Chondrocyte (in vitro differentiated cells): ENCODE measurements at places on chromosomes 1 and 21. TPM values are rescaled to one million over a fixed set of nuclear protein-coding genes. Genes with fewer than 3 reads are reported as not detected.

Gene FNDC5
- 2.6 to 4.6 TPM (median 4.0 TPM) in 3 replicates for total RNA-seq

Gene SLC1A7
- not detected in 3 replicates for total RNA-seq

Gene TMEM53
- total RNA-seq = 5.2 to 7.2 TPM (median 5.8 TPM) in 3 replicates

Gene FLG2
- not detected in 3 replicates for total RNA-seq

- DNase-seq = peak; percentile 90
Measured at GRCh38 chr1:228350831-228351781, 55.5 kb downstream of the TRIM11 start.

DNA sequence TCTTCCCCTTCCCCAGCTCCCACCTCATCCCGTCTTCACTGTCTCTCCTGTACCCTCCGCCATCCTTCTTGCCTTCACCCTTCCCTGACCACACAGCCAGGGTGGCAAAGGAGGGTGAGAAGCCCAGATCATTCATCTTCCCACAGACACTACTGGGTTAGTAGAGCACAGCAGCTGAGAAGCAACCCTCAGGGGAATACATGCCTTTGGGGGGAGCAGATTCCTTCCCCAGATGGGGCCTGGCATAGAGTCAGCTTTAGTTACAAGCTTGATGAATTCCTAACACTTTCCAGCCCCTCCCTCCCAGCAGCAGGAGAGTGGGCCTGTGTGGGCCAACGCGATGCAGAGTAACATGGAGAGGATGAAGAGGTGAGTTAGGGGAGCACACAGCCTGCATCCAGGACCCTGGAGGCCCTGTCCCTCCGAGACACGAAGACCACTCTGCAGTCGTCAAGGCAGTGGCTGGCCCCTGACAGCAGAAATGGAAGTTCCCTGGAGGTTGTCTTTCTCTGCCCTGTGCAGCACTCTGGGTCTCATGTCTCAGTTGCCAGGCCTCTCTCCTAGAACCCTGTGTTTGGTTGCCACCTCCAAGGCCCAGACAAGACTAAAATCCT lies 8.8 kb upstream of the BTG2 start:
- DNase-seq = no peak

- DNase-seq = no peak
Measured at GRCh38 chr1:87706203-87706602, 377.5 kb downstream of the LMO4 start.

GRCh38 chr21:19261731-19262376 lies 858.3 kb upstream of the TMPRSS15 start:
- DNase-seq = no peak

- DNase-seq = no peak
Measured at GRCh38 chr1:77834771-77835334, 53.6 kb upstream of the NEXN start.

DNA sequence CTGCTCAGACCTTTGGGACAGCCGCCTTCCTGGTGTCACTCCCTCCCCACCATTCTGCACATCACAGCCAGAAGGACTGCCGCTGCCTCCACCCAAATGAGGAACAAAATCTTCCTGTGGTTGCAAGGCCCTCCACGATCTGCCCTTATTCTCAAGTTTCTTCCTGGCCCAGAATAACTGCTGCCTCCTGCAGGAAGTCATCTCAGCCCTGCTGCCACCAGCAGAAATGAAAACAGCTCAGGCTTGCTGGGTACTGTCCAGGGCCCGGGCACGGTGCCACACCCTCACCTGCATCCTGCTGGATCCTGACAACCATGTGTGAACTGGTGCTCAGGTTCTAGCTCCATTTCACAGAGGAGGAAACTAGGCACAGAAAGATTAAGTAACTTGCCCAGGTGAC lies 2.8 kb downstream of the CLDN19 start:
- DNase-seq = no peak

GRCh38 chr21:37546949-37547614 lies 180.5 kb downstream of the DYRK1A start:
- DNase-seq = no peak

DNA sequence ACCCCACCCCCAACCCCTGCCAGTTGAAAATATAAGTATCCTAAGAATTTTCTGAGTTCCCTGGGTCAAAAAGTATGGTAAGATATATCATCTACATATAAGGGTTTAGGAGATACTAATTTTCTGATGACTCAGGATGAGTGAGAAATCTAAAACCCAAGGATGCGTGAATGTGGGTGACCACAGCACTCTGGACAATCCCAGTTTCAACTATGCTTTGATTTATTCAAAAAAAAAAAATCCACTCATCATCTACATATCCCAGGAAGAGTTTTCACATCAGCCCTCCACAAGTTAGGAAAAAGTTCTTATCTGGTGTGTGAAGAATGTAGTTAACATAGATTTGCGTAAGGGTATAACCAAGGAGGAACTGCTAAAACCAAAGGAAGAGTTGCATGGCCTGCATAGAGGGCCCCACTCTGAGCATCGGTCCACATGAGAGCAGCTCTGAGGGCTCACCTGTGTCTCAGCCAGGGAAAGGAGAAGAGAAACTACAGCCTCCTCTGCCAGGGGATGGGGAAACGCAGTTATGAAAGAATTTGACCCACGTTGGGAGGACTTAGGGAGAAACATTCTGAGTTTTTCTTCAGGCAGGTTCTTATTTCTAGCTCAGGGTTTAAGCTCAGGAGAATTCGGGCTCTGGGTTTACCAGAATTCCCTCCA lies 18.8 kb downstream of the LAMB3 start:
- DNase-seq = no peak

DNA sequence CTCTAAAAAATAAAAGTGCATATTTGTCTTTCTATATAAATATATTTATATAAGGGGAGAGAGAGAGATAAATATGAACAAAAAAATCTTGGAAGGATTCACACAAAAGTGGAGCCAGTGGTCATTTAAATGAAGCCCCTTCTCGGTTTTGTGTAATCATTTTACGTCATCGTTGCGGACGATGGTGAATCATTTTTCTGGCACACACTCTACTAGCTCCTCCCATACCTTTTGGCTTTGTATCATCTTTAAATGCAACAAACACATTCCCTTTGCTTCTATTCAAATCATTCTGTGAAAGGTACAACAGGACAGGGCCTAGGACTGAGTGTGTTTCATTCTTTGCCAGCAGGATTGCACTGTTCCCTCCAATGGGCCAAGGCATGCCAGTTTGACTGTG lies 186.8 kb downstream of the TGFB2 start:
- no peak for DNase-seq

- DNase-seq = no peak
Measured at GRCh38 chr1:2049718-2050431, at the start of gene PRKCZ. TSS of gene PRKCZ (plus strand) at chr1:2050411. CDS start at chr1:2050631, 220 bp downstream.

- no peak for DNase-seq
Measured at GRCh38 chr1:3762151-3762872, 10.1 kb downstream of the CCDC27 start.

- no peak for DNase-seq
Measured at GRCh38 chr1:116492358-116492811, 78.4 kb downstream of the CD58 start.

DNA sequence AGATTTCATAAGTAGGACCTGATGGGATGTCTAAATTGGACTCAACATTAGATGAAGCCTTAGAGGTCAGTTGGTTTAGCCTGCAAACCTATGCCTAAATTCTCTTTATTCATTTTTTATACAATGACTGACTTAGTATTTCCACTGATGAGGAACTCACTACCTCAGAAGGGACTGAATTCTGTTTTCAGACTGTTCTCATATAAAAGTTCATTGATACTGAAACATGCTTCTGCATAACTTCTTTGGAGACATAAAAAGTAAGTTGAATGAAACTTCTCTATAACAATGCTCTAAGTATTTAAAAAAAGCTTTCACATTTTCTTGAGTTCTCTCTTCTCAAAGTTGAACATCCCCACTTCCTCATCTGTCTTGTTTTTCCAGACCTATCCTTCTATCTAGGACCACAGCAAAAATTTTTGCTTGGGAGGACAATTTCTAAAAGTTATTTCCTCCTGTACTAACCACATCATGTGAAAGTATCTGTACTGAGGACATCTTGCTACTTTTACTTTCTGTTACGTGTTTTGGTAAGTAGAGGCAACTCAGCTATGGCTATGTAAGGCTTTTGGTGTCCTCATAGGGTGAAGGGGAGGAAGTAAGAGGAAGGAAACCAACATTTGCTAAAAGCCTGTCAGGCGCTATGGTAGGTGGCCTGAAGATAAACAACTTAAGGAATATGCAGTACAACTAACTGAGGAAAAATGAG lies 64.1 kb downstream of the USP24 start:
- DNase-seq = no peak
